ENCODE measurements at places on chromosomes 7 and 10.

DNA sequence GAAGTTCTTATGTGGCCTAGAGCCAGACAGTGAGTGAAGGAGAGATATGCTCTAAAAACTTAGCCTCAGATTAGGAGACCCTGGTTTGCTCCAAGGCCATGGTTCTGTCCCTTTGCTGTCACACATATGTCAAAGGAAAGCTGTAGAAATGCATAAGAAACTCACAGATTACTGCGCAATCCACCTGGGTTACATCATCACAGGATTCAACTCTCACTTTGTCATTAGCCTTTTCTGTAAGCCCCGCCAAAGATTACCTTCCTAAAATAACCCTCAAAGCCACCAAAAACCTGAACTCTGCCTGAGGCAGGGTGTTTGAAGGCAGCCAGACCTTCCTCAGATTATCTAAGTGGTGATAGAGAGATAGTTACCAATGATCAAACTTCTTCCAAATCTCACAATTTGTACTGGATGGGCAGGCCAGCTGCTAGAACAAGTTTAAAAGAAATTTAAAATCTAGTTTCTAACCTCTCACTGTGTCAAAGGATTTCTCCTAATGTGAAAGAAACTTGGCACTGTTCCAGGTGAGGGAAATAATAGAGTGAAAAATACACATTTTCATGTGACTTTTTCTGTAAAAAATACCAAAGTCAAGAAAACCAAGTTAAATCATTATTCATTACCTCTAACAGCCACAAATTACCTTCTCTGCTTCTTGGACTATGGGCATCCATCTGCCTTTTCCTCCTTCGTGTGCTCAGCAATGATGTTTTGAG lies 567.2 kb downstream of the SUGCT start:
- DNase-seq, result no peak

DNA sequence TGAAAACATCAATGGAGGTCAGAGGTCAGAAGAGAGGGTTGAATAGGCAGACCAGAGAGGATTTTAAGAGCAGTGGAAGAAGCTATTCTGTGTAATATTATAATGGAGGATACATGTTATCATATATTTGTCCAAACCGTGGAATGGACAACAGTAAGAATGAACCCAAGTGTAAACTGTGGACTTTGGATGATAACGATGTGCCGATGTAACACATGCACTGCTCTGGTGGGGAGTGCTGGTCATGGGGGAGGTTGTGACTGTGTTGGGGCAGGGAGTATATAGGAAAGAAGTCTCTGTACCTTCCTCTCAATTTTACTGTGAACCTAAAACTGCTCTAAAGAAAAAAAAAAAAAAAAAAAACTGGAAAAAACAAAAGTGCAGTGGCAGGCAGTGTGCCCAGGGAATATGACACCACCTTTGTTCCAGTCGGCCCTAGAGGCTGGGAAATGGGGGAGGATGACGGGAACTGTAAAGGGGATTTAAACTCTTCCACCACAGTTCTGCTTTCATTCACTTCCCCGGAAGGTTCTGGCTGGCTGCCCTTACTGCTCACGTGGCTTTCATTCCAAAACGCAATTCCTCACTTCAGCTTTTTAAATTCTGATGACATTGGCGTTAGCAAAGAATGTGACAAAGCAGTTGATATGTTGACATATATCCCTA lies 113.7 kb upstream of the ANKRD1 start:
- DNase-seq, result no peak

- DNase-seq, result no peak
These were observed 63.1 kb upstream of the NKX6-2 start for GRCh38 chr10:132848951-132849545.

DNA sequence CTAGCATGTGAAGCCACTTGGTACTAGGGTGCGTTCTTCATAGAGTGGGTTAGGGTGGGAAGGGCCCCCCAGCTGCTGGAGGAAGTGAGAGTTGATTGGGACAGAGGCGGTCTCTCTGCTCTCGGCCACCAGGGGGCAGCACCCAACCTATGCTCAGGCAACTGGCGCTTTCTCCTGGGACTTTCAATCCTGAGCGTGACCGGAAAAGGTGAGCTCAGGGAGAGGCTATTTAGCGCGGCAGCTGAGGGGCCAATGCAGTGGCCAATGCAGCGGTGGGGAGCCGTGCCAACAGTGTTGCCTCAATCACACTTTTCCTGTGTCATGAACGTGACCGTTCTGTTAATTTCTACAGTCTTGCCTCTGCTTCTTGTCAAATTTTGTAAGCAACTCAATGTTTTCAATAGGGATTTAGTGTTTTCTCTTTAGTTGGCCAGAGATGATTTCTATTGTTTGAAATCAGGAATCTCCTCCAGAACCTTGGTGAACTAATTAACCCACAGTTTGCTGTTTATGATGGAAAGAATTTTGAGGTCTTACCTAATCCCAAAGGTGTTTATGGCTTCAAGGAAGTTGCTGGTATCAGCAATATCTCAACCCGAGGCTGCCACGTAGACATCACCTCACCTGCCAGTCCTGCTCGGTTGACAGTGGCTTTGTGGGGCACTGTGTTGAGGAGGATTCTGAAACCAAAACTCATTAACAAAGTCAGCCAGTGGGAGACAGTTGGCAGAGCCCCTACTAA lies 67.9 kb upstream of the PDZD8 start:
- peak; percentile 5 for DNase-seq

GRCh38 chr7:52017802-52018679 lies 701.4 kb upstream of the COBL start:
- no peak for DNase-seq

DNA sequence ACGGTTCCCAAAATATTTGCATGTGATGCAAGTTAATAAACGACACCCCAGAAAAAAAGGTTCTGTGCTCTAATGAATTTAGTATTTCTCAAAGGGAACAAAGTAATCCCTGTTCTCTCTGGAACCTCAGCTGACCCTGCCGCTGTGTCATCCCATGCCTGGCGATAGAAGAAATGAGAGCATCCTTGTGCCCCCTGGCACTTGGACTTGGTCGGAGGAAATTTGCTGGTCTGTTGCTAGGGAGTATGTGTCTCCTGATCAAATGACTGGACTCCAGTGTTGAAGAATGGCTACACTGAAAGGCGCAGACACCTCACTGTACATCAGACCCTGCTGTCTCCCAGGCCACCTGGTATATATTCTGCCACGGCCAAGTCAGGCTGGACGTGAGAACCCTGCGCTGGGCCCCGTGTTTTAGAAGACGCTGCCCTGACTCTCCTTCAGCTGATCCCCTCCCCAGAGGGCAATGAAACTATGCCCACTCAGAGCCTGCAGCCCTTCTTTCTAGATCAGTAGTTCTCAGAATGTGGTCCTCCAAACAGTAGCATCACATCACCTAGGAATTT lies 67.2 kb downstream of the THNSL1 start:
- no peak for DNase-seq

DNA sequence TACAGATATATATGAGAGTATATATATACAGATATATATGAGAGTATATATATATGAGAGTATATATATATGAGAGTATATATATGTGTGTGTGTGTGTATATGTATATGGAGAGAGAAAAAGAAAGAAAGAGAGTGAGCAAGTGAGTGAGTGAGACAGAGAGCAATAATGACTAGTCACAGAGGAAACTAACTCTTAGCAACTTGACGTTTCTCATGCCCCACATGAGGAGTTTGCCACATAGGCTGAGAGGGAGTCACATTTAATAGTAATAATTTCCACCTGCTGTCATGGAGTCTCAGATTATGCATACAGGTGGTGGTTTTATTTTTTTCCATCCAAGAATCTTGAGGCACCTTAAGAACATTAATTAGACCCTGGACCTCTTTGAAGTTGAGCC lies 199.9 kb downstream of the GATA3 start:
- peak; percentile 39 for DNase-seq

- no peak for DNase-seq
These were observed 20.0 kb downstream of the XPNPEP1 start for GRCh38 chr10:109902992-109903947.

GRCh38 chr7:29345590-29345989 lies 151.0 kb downstream of the CHN2 start:
- DNase-seq, result no peak

GRCh38 chr7:47088329-47089067 lies 493.4 kb downstream of the TNS3 start:
- peak; percentile 5 for DNase-seq

DNA sequence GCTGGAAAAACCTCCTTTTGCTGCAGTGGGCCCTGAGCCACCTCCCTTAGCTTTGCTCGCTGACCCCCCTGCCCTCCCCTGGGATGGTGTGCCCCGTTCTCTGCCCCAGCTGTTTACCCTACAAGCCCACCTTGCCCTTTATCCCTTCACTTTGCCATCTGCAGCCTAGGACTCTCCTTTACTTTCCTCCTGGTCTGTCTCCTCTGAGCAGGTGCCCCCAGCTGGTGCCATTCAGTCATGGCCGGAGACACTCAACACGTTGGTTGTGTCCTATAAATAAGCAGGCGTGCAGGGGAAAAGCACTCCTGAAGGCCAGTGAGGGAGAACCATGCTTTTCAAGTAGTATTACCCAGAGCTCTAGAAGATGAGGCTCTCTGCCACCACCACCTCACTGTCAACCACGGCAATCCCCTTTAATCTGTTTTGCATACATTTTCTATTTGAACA lies 6.1 kb downstream of the RASSF4 start:
- DNase-seq, result no peak

DNA sequence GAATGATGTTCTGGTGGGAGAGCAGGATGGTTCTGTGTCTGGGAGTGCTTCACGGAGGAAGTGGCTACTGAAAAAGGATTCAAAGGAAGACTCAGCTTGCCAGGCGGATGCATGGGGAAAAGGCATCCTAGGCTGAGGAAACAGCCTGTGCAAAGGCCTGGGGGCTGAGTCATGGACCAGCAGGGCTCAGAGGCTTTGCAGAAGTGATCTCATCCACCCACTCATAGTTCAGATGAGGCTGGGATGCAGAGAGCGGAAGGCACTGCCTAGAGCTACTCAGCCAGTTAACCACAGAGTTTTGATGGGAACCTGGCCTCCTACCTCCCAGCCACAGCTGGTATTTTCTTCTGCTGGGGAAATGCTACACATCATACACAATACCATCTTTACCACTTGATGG lies 15.8 kb upstream of the ADAMTS14 start:
- DNase-seq, result peak; percentile 26

DNA sequence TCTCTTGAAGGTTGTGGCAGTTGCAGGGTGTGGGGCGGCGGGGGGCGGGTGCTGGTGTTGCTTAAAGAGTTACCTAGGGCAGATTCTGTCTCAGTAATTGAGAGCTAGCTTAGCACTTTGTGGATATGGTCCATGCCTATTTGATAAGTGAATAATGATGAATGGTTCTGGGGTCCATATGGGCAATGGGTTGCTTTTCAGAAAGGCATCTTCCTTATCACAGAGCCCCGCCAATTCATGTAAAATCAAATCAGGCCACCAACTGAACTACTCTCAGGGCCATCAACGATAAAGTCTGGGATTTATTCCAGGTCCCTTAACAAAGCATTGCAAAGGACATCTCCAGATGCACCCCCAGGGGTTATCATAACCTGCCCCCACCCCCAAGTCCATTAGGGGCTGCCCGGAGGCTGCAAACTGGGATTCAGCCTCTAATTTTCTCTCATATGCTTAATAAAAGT lies 1.8 kb upstream of the PRRT4 start:
- no peak for DNase-seq
